ENCODE measurements at places on chromosomes 16 and 17. TPM values are rescaled to one million over a fixed set of nuclear protein-coding genes. Genes with fewer than 3 reads are reported as not detected.

WNT9B gene
- 0.26 TPM for total RNA-seq

CTRB1 gene
- total RNA-seq = not detected

FOXL1 gene
- 3.4 TPM for total RNA-seq

CFAP119 gene
- 5.2 TPM for total RNA-seq

GAS7 gene
- total RNA-seq = 7.0 TPM

ADAM11 gene
- 0.62 TPM for total RNA-seq

TP53TG3C gene
- total RNA-seq = not detected

FLYWCH2 gene
- total RNA-seq = 24.9 TPM

KRTAP9-2 gene
- total RNA-seq = not detected

DOK4 gene
- total RNA-seq = 69.4 TPM

NOG gene
- not detected for total RNA-seq

TMEM235 gene
- total RNA-seq = 21.1 TPM

NPIPA5 gene
- total RNA-seq = 1.7 TPM

CARD14 gene
- 0.64 TPM for total RNA-seq

SOST gene
- 29.6 TPM for total RNA-seq

CDC6 gene
- total RNA-seq = 18.2 TPM

GINS2 gene
- total RNA-seq = 9.1 TPM

Data from endothelial cell (in vitro differentiated cells).